Fibroblast of lung (primary cell): ENCODE measurements at places on chromosomes 2 and 18.

DNA sequence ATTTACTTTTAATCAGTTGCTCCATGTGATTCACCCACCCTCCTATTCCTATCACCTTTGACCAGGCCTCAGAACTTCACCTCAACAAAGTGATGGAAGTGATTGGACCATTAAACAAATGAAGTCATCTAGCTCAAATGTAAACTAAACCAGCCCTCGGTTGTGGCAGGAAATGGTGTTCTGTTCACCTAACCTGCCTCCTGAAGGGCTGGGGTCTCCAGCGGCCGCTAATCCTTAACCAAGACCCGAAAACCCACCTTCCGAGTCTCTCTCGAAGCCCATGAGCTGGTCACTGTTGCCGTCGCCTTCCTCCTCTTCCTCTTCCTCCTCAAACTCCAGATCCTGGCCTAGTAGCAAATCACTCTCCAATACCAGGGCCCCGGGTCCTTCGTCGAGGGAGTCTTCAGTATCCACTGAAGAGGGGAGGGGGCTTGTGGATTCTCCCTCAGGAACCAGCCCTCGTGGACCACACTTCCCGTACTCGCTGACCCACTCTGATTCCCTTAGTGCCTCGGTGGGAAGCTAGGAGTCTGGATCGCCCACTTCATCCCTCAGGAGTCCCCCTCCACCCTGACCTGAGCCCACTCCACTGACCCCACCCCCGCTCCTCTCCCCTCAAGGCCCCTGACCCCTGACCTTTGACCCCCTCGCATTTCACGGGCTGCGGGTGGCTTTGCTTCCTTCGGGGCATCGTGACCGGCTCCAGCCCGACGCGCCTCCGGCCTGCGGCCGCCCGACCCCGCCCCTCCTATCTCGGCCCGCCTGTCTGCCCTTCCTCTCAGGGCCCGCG is 503 bp downstream of the ZNF513 start:
- peak; percentile 56 for DNase-seq

DNA sequence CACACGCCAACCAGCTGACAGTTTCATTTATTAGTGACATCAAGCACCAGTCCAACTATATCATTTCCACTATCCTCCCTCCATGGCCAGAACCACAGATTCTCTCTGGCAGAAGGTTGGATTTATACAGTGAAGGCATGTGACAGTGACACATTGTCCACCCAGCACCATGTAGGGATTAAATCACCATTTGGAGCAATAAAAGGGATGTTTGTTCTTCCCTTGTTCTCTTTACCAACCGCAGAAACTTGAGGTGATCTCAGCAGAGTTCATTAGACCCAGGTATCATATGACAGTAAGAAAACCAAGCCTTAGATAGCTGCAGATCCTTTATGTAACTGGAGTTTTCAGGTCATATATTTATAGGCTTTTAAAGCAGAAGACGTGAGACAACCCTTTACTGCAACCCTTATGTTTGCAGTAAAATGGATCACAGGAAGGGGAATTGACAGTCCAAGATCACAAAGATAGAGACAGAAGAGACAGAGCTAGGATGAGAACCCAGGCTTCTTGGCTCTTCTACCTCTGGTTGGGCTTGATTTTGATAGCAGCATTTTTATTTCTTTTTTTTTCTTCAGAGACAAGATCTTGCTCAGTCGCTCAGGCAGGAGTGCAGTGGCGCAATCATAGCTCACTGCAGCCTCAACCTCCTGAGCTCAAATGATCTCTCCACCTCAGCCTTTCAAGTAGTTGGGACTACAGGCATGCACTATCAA is 80.1 kb downstream of the XDH start:
- DNase-seq: peak; percentile 24

GRCh38 chr2:195695002-195695631 is 38.1 kb downstream of the SLC39A10 start:
- DNase-seq: no peak

GRCh38 chr2:20182241-20182931 is 42.5 kb downstream of the SDC1 start:
- peak; percentile 87 for DNase-seq

GRCh38 chr2:45743531-45744396 is 92.3 kb downstream of the PRKCE start:
- peak; percentile 70 for DNase-seq

- no peak for DNase-seq
Measured at GRCh38 chr2:215357660-215358059, 45.8 kb downstream of the ATIC start.

DNA sequence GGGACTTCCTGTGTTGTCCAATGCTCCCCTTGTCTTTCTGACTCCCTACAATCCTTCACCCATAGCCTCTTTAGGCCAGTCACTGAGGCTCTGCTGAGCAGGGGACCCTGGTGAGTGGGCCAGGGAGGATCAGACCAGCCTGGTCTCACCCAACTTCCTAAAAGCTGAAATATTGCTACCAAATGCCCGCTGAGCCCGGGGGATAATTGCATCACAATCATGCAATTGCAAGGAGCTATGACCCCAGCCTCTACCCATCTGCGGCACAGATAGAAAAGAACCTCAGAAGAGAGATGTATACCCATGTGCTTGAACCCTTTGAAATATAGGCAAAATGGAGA is 3.7 kb upstream of the SP100 start:
- no peak for DNase-seq

- no peak for DNase-seq
Measured at GRCh38 chr18:50311650-50312049, 24.2 kb upstream of the CXXC1 start.

GRCh38 chr2:191249156-191249813 is 4.1 kb downstream of the MYO1B start:
- DNase-seq: peak; percentile 42

DNA sequence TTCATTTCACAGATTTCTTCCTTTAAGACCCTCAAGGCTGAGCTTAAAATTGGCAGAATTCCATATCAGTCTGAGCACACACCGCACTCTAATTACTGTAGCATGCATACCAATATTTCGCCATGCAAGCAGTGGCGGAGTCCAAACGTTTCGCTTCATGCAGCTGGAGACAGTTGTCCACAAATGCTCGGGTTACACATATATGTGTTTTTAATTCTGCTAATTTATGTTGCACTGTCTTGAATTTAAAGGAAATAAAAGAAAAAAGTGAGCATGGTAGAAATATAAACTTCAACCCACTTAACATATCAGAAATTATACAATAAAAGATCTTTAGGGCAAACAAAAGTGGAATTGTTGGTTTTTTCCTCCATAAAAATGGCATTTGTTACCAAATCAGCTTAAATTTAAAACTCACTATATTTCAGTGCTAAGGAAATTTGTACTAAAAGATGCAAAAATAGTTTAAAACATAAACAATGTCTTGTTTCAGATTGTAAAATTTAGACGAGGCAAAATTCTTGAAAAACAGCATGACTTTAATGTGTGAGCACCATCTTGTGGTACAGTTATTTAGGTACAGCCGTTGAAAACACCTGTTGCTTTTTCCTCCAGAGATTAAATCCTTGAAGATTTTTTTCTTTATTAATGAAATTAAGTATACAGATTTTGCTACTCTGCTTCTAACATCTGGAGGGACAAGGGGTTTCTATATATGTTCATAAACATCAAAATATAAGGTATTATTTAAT is 24.1 kb upstream of the KANSL1L start:
- peak; percentile 40 for DNase-seq

DNA sequence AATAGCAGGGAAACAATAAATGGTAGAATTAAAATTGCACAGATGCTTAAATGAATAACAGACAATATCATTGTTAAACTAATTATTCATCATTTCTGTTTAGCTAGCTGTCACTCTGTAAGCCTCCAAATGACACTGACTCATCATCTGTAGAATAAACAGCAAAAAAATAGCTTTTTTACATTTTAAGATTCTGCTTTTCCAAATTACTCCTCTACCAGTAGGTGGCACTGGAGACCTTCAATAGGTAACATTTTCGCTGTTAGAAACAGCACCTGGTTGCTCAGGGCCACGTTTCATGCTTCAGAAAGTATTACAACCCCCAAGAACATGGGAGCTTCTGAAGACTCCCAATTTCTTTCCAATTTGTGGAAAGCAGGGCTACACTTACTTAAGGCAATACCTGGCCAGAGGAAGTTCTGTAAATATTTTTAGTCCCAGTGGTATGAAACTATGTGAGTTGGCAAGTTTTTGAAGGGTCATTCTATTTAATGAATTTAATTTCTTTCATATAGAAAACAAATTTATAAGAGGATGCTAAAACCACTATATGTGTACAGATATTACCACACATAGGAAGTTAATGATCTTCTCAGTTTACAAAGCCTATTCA is 45.4 kb downstream of the TTN start:
- peak; percentile 65 for DNase-seq

DNA sequence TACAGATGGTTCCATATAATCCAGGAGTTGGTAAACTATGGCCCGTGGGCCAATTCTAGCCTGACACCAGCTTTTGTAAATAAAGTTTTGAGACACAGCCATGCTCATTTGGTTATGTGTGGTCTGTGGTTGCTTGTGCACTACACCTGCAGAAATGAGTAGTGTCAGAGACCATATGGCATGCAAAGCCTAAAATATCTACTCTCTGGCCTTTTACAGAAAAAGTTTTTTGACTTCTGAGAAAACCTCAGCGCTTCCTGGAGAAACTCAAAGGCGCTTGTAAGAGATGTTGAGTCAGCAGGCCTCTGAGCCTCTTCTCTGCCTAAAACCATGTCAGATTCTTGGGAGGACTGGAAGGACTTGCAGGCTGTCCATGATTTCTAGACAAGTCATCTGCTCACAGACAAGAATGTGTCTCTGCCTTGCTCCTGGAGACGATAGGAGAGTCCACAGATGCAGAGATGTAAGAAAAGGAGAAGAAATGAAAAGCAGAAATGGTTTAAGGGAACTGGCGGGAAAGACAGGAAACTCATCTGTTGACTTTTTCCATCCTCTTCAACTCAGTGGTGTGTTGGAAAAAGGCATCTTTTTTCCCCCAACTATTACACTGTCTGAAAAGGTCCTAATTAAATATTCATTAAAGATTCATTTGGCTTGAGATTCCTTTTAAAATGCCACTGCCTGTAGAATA is 5.2 kb downstream of the TTC39C start:
- DNase-seq: peak; percentile 73

GRCh38 chr2:207854484-207855440 is 85.1 kb upstream of the FZD5 start:
- peak; percentile 95 for DNase-seq

GRCh38 chr2:30577151-30577550 is 130.1 kb downstream of the LCLAT1 start:
- no peak for DNase-seq

DNA sequence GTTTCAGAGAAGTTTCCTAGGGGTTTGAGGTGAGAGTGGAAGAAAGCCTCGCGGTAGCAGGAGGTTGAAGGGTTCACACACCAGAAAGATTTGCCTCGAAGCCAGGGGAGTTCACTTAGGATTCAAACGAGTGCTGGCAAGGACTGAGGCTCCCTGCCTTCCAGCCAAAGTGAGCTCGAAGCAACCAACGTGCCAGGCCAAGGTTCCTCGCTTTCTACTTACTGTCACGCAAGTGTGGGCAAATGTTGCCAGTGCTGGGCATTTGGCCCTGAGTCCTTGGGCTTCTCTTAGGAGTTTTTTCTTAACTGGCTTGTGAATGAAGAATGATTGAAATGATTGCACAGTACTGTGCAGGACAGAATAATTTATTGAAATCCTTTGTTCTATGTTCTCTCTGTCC is 53.6 kb downstream of the TMEM178A start:
- DNase-seq: no peak

DNA sequence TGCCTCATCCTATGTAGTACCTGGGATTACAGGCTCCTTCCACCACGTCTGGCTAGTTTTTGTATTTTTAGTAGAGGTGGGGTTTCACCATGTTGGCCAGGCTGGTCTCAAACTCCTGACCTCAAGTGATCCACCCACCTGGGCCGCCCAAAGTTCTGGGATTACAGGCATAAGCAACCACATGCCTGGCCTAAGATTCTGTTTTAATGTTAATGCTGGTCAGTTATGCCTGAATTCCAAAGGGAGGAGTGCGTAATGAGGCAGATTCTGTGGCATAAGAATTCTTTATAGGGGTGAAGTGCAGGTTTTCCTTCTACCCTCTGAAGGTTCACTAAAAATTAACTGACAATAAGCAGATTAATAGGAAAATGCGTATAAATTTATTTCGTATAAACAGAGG is 1343.8 kb upstream of the LRRTM1 start:
- no peak for DNase-seq

GRCh38 chr2:218329027-218329825 is 27.4 kb upstream of the CATIP start:
- DNase-seq: no peak

- peak; percentile 75 for DNase-seq
Measured at GRCh38 chr2:63658176-63658968, 69.6 kb downstream of the MDH1 start.

DNA sequence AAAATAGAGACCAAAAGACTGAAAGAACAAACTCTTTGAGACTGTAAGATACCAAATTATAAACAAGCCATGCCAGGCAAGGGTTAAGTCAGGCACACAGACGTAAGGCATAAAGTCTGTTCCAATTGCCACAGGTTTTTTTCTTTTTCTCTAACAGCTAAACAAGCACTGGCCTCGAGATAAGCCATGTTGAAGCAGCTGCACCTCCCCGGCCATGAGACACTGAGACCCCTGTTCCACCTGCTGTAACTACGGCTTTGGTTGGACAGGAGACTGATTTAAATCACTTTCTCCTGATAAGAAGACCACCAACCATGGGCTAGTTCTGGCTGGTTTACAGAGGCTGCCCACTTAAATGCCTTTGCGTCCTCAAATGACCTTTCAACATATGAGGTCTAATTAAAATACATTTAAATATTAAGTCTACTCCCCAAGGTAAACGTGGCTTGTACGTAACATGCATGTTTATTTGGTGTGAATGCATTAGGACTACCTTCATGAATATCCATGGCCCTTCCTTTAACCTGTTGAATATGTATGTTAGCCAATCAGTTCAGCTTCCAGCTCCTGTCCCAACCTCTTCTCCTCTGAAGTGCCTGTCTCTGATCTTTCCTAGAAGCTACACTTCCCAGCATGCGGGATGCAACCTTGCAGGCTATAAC is 117.2 kb downstream of the CMPK2 start:
- DNase-seq: no peak

DNA sequence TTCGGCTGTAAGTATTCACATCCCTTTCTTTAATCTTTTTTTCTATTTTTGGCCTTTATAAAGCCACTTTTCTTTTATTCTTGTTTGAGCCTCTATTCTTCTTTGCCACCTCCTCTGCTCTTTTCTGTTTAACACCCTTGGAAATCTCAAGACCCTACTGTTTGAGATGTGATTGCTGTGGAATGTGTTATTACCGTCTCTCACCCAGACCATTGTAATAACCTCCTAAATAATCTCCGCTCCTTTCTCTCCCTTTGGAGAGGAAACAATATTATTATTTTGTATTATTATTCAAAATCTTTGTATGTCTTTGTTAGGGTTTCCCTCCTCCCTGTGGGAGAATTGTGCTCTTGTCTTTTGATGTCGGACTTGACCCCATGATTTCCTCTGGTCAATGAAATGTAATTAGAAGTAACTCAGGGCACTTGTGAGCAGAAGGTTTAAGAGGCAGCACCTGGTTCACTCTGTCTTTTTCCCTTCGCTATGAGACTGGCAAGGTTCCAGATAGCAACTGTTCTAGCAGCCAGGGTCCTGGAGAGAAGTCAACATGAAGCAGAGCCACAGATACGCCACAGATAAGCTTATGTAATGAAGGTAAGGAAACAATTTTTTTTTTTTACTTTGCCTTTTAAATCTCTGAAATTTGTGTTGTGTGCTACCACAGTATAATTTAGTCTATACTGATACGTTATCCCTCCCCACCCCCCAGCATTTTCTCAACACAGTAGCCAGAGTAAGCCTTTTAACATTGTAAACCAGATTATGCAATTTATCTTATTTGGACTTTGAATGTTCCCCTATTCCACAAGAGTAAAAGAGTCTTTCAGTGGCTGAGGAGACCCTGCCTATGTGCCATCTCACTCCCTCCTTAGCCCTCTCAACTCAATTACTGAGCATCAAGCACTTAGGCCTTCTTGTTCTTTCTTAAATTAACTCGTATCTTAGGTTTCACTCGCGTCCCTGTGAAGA is 601.2 kb upstream of the ZNF804A start:
- peak; percentile 25 for DNase-seq
